Pulmonary artery endothelial cell (primary cell): ENCODE measurements at places on chromosomes 5 and 9.

DNA sequence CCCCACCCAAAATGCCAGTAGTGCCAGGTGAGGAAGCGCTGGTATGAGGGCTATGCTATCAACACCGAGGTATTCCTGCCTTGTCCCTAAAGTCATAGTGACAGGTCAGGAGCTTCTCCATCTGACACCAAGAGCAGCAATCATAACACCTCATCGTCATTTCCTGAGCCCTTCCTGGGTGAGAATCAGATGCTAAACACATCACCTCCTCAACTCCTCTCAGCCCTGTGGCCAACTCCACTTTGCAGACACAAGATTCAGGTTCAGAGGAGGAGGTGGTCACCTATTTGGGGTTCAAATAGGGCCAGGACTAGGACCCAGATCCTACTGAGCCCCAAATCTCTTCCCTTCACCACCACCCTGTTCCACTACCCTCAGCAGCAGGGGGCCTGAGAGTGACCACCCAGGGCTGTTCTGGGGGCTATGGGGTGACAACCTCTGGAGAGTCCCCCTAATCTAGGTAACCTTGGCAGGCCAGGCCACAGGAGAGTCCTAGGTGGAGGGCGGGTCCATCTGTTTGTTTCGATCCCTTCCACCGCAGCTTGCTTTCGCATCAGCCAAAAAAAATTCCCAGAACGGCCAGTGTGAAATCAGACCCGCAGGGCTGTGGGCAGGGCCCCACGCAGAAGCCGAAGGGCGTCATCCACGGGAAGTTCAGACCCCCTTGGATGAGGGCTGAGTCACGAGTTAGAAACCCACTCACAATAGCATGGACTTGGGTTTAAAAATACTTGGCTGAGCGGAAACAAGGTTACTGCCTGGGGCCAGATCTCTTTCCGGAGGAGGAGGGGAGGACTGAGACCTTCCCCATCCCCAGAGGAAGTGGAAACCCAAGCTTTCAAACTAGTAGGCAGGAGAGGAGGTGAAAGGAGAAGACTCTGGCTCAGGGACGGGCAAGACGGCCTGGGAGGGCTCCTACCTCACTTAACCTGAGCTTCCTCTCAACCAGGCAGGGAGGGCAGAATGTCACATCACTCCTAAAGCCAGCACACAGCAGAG is 8.7 kb downstream of the STK10 start:
- no peak for DNase-seq

DNA sequence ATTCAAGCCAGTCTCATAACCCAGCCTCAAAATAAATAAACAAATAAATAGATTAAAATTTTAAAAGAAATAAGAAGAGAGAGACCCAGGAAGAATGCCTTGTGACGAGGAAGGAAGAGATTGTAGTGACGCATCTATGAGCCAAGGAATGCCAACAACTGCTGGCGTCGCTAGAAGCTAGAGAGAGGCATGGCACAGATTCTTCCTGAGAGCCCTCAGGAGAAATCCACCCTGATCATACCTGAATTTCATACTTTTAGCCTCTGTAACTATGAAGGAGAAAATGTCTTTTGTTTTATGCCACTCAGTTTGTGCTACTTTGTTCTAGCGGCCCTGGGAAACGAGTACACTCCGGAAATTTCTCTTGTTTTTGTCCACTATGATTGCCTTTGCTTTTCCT is 103.9 kb downstream of the C9orf50 start:
- DNase-seq = no peak

- no peak for DNase-seq
Observed at GRCh38 chr9:85742597-85742936, 813 bp upstream of the AGTPBP1 start.

- DNase-seq = peak; percentile 90
Observed at GRCh38 chr9:106916466-106917235, 53.7 kb downstream of the ZNF462 start.

GRCh38 chr5:3518051-3518450 is 77.6 kb upstream of the IRX1 start:
- no peak for DNase-seq

- DNase-seq = no peak
Observed at GRCh38 chr9:75084081-75084672, 3.8 kb downstream of the NMRK1 start.

DNA sequence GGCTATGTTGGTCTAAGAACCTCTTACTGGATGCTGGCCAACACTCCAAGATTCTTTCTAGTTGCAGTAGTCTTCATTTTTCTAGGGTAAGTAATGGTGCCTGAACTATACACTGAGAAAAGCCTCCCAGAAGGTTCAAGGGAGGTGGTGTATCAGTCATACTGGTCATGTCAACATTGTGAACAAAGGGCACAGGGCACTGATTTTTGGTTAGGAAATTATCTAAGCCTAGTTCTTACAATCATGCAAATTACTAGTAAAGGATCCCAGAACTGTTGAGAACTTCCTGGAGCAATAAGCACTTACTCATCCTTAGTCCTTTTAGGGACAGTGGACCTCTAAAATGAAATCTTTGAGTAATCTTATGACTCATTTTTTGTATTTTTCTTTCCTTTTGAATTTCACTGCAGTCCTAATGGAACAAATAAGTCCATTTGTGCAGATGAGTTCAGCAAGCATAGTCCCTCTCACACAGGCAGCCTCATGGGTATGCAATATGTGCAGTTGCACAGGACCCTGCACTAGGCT is 21.1 kb upstream of the CDC42SE2 start:
- DNase-seq = no peak

GRCh38 chr5:150175536-150175935 is 9.0 kb downstream of the CDX1 start:
- no peak for DNase-seq

- no peak for DNase-seq
Observed at GRCh38 chr5:135472141-135472540, 20.0 kb upstream of the TIFAB start.

DNA sequence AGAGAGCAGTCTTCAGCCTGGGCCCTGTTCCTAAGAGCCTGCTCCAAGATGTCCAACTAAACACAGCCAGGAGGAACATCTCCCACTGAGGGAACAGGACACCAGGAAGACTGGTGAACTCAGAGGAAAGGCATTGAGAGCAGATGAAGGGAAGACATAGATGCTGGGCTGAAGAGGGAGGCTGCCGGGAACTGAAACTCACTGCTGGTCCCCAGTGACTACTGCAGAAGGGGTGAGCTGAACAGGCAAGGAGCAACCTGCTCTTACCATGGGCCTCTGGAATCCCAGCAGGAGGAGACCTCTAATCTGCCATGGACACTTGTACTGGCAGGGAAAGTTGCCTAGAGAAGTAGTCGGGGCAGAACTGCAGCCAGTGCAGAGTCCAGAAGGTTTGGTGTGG is 95.7 kb downstream of the TRPM3 start:
- no peak for DNase-seq

- no peak for DNase-seq
Observed at GRCh38 chr9:130171226-130172148, 717 bp upstream of the NCS1 start.

DNA sequence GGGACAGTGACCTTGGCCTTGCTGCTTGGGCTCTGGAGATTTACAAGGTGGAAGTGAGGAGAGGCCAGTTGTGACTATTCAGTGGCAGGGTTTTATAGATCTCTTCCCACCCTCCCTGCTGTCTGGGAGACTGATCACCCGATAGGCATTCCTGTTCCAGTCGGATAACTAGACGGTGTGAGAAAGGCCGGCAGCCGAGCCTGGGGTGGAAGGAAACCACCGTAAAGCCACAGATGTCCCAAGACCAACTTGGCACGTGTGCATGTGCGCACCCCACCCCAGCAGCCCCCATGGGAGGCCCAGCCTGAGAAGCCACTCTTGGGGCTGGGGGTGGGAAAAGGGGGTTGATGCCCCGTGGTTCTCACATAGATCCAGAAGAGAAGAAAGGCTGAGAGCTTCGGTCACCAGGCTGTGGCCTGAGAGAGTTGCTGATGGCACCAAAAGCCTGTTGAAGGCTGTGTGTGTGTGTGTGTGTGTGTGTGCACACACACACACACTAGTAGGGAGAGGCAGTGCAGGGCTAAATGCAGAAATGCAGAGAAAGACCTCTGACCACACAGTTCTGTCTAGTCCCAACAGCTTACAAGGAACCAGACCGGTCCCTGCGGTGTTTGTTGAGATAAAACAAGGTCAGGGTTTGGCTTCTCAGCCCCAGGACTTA is 225.8 kb downstream of the FANCC start:
- DNase-seq = no peak

DNA sequence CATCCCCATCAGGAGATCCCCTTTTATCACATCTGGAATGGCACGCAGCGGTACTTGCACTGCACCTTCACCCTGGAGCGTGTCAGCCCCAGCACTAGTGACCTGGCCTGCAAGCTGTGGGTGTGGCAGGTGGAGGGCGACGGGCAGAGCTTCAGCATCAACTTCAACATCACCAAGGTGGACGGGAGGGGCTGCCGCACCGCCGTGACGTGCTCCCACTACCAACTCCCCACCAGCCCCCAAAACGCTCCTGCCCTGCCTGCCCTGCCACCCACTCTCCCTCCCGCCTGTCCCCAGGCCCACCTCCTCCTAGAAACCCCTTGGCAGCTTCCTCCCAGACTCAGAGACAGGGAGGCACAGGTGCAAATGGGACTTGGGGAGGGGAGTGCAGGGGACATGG is 20.7 kb downstream of the HK3 start:
- DNase-seq = no peak

DNA sequence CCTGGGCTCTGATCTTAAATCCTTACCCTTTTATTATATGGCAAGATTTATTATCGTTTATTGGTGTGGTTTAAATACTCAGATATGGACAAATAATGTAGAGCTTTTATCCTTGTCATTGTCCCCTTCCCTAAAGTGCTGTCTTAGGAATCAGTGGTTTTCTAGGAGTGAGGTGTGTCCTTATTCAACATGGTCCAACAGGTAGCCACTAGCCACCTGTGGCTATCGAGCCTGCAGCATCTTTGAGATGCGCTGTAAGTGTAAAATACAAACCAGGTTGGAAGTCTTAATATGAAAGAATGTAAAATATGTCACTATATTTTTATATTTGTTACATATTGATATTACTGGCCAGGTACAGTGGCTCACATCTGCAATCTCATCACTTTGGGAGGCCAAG is 82.4 kb upstream of the BASP1 start:
- no peak for DNase-seq

DNA sequence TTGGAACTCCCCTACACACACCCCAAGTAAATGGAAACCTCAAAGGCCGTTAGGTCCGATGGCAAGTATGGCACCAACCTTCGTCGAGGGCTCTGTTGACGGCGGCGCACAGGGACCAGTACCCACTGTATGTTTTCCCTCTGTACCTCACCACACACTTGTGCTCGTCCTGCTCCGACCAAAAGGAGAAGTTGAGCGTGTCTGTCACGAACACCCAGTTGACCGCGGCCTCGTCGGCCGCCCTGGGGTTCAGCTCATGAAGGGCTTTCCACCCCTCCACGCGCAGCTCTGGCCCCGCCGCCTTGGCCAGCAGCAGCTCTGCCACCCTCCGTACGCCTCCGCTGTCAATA is 24.0 kb downstream of the HNRNPK start:
- DNase-seq = no peak

- no peak for DNase-seq
Observed at GRCh38 chr5:66346869-66347268, 202.8 kb downstream of the SREK1 start.

DNA sequence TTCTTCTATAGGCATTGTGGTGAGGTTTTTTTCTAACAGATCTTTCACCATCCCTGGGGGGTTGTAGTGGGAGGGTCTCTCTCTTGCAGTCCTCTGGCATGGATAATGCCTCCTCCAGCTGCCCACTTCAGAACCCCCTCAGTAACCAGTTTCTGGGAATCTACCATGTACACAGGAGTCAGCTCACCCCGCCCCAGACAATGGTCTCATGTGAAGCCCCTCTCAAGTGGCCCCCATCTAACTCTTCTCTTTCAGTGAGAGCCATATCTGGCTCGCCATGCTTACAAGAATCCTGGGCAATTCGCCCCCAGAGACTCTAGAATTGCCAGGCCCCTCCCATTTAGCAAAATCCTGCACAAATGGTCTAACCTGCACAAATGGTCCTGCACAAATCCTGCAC is 144.4 kb upstream of the FSTL4 start:
- no peak for DNase-seq

- DNase-seq = no peak
Observed at GRCh38 chr5:60514152-60514551, 185.8 kb downstream of the DEPDC1B start.

GRCh38 chr9:127175319-127175715 is 52.9 kb upstream of the ANGPTL2 start:
- no peak for DNase-seq

DNA sequence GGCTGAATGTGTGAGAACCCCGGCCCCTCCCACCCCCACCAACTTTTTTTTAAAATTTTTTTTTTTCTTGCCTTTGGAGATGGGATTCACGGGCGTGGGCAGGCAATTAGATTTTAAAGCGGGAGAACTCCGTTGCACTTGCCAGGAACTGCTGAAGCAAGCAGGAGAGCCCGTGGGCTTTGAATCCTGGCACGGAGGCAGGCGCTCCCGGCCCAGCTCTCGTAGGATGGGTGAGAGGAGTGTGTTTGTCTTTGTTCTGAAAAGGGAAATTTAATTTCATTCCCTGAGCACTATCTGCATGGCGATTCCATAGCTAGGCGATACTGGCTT is 54.3 kb upstream of the BOD1 start:
- no peak for DNase-seq

DNA sequence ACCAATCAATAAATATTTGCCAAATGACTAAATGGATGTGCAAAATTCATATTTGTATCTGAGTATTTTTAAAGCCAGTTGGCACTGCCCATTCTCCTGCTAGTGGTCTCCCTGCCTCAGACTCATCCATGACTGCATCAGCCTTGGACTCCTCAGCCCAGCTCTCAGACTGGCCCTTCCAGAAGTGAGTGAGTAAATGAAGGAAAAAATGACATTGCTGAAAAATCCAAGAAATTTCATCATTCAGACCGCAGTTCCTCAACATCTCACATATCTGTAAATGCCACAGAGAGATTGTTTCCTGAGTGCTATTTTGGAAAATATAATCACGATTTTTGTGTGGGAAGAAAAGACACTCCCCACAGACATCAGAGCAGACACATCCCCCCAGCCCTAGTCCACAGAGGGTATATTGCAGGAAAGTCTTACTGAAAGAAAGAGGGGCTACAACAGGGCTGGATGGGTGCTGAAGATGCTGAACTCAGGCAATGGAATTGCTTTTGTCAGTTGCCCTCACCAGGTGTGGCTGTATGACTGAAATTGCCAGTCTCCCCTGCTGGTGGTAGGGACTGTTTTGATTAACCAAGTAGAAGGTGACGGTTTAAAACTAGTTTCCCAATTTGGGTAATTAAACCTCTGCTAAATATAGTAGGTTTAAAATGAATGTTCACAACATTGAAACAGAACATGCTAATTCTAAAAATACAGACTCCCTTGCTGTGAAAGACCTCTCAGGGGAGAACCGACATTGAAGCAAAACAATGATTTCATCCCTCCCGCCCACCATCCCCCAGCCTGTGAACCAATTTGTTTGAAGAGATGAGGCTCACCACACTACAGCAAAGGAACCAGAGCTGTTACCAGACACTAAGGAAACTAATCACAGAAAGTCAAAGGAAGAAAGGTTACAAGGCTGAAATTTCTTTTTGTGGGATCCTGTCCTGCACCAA is 158.8 kb downstream of the DEPDC1B start:
- DNase-seq = no peak
